Stimulated activated CD8-positive, alpha-beta memory T cell treated with anti-CD3 and anti-CD28 coated beads, Interleukin-4, amount 100 ng/mL, for 48 hours (primary cell): ENCODE measurements at places on chromosomes 4 and X.

GRCh38 chr4:6594826-6595355, 19.9 kb downstream of the MAN2B2 start:
- DNase-seq = no peak

GRCh38 chr4:68342134-68342533, 7.8 kb downstream of the YTHDC1 start:
- no peak for DNase-seq

DNA sequence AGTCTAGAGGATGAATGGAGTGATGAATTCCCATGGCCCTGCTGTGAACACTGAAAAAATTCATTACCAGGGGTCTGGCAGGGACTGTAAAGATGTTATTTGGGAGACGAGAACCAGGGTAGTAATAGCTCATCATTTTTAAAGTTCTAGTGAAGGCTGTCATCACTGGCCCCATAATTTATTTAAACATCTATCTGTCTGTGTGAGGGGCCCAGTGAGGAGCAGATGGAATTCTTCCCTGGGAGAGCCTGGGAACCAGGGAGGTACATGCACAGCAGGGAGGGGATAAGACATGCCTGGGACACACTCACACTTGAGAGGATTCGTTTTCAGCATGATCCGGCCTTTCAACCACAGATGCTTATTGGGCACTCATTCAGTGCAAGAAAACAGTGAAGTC, 162.0 kb downstream of the PDGFRA start:
- no peak for DNase-seq

GRCh38 chr4:127239902-127240763, 392.6 kb upstream of the INTU start:
- no peak for DNase-seq

- DNase-seq = no peak
Measured at GRCh38 chr4:88681209-88681608, 16.4 kb downstream of the NAP1L5 start.

GRCh38 chrX:11528623-11529022, 137.1 kb downstream of the ARHGAP6 start:
- DNase-seq = no peak

DNA sequence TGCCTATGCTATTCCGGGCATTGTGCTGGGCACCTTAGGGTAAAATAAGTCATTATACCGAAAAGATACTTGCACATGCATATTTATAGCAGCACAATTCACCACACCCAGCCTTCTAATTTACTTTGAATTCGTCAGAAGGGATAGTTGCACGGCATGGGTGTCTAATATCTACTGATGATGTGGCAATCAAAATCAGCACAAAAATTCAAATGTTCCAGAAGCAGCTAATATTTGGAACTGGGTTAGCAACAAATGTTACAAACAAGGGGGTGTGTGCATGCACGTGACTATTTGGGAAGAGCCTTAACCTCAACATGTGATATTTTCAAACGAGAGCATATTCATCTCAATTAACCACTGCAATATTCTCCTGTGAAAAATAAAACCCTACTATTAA, 79.7 kb upstream of the PRSS48 start:
- DNase-seq = no peak

GRCh38 chrX:72020788-72021187, 110.1 kb downstream of the NHSL2 start:
- no peak for DNase-seq

- DNase-seq = no peak
Measured at GRCh38 chr4:159013692-159014091, 89.2 kb upstream of the RAPGEF2 start.

DNA sequence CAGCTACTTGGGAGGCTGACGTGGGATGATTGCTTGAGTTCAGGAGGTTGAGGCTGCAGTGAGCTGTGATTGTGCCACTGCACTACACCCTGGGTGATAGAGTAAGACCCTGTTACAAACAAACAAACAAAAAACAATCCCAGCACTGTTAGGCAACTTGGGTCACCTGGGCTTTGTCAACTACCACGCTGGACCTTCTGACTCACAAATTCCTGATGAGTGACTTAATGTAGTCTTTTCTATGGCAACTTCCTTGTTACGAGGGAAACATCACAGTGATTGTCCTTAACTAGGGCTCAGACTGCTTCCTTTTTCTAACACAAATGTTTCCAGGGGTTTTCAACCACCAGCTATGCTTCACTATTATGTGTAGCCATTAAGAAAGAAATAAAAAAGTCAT, 128.8 kb upstream of the GPC4 start:
- DNase-seq = no peak

GRCh38 chr4:123547216-123548165, 150.9 kb downstream of the SPRY1 start:
- no peak for DNase-seq

DNA sequence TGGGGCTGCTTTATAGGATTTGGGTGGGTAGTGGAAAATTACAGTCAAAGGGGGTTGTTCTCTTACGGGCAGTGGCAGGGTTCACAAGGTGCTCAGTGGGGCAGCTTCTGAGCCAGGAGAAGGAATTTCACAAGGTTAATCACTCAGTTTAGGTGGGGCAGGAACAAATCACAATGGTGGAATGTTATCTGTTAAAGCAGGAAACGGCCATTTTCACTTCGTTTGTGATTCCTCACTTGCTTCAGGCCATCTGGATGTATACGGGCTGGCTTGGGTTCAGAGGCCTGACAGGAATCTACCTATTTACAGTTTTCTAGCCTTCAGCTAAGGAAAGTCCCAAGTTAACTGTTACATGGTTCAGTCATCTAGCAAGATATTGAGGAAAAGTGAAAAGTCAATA, 1003.5 kb downstream of the STPG2 start:
- no peak for DNase-seq

GRCh38 chr4:184913356-184914143, 87.8 kb upstream of the ACSL1 start:
- DNase-seq = no peak

- no peak for DNase-seq
Measured at GRCh38 chrX:118736394-118737010, 9.1 kb downstream of the IL13RA1 start.

DNA sequence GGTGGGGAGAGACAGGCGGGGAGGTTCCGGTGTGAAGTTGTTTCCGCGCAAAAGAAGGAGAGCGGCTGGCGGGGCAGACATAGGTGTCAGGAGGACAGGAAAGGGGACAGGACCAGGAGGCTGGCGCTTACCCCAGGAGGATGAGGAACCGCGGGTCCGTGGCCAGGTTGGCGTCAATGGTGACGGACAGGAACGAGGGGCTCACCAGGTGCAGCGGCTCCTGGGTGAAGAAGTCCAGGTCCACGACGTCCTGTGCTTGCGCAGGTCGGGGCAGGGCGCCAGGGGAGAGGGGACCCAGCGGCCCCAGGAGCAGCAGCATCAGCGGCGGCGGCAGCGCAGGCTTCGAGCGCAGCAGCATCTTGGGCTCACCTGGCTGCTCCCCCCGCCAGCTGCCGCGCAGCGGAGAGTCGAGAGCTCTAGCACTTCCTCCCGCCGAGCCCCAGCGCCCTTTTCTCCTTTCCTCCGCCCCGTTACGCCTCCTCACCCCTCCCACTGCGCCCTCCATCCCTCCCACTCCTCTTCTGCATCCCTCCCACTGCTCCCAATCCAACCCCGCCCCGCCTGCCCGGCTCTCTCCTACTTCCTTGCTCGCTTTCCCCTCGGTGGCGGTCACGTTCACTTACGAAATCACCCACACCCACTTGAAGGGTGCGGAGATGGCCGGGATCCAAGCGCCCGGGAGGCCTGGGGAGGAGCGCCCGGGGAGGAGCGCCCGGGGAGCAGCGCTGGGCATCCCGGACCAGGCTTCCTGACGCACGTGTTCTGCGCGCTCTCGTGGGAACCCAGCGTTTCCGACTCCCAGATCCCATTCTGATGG, at the start of gene HPSE:
HPSE (minus strand) TSS at position 424 of the 817 bp plus-strand sequence; CDS start at position 358, 66 bp downstream.
- peak; percentile 71 for DNase-seq

DNA sequence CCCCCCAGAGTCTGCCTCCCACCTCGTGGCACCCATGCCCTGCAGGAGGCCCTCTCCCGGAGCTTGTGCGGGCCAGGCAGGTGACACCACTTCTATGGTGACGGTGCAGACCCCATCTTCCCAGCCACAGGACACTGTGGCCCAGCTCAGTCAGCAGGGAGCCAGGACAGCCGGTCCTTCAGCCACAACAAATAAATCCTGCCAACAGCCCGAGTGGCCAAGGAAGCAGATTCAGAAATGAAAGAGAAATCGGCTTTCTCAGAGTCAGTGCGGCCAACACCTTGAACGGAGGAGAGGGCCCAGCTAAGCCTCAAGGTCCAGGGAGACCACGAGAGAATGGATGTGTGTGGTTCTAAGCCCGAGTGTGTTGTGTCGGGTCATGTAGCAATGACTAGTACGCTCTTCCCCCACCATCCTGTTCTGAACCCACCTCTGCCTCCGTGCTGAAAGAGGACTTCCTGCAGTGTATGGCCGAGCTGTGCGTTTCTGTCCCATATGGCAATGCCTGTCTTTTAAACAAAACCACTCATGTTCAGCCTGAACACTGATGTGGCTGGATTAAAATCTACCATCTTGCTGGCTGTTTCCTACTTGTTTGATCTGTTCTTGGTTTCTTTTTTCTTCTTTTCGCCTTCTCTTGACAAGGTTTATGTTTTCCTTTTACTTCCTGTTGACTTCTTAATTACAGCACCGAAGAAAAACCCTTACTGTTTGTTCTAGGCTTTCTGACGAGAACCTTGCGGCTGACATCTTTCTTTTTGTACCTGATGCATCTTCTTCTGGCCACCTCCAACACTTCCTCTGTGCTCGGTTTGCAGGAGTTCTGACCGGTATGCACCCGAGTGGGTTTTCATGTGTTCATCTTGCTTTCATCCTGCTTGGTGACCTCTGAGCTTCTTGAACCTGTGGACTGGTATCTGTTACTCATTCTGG, 53.1 kb downstream of the GAK start:
- DNase-seq = peak; percentile 49

DNA sequence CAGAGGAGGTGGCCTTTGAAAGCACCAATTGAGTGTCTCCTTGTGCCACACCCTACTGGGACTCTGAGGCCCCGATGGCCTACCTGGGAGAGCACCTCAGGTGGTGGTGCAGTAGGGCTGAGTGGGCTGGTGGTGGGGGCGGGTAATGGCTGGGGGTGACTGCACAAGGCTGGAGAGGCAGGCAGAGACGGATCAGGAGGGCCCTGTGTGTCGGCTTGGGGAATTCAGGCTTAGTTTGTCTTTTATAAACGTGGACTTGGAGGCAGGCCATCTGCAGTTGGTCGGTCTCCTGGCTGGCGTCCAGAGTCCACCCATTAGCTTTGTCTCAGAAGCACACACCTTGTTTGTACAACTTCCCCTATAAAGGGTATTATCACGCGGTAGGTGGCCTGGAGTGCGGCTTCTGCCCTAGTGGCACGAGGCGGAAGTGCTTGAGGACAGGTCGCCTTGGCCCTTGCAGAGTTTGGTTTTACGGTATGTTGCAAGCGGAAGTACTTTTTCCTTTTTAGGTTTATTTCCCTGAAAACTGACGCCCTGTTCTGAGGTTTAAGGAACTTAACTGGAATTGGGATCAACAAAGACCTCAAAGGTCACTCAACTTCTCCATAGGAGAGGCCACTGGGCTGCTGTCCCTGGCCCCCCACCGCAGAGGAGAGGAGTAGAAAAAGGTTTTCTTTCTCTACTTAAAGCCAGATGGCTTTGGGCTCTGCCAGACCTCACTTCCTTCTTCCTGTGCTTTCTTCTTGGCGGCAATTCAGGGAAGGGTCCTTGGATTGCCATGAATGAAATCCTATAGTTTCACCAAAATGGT, 8.0 kb downstream of the TBC1D14 start:
- peak; percentile 60 for DNase-seq

DNA sequence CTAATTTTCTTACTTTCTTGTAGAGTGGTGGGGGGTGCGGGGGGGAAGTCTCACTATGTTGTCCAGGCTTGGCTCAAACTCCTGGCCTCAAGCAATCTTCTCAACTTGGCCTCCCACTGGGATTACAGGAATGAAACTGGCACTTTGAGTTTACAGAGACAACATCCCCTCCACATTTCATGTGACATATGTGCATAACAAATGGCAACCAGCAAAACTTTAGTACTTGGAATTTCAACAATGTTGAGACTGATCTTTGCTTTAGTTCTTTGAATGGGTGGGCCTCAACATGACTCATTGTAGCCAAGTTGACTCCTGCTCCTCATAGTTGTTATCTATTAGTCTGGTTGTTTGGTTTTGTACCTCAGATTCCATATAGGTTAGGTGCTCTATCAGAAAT, 11.4 kb upstream of the FMR1 start:
- DNase-seq = no peak
